ENCODE measurements at places on chromosomes 11 and 22. TPM values are rescaled to one million over a fixed set of nuclear protein-coding genes. Genes with fewer than 3 reads are reported as not detected.

VSIG2 gene
- 1.6 TPM for total RNA-seq

SCO2 gene
- total RNA-seq = 5.6 TPM

ZDHHC5 gene
- 60.7 TPM for total RNA-seq

MS4A15 gene
- total RNA-seq = not detected

GRCh38 chr22:42303396-42304323 lies 33.2 kb upstream of the TCF20 start:
- DNase-seq = no peak

DNA sequence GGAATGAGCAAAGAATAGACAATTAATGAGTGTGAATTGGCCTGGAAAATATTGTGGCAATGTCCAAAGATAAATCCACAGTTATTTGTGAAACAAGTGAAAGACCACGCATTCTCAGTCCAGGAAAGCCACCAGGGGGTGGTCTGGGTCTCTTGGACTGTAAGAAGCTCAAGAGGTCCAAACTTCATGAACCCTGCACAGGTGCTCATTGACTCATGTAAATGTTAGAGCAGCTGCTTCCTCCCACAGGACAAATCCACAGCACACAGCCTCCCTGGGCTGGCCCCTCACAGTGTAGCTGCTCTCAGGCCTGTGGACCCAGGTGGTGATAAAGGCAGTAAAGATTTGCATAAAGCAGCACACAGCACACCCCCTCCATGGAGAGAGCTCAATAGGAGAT lies 114.0 kb downstream of the ZNF280B start:
- no peak for DNase-seq

DNA sequence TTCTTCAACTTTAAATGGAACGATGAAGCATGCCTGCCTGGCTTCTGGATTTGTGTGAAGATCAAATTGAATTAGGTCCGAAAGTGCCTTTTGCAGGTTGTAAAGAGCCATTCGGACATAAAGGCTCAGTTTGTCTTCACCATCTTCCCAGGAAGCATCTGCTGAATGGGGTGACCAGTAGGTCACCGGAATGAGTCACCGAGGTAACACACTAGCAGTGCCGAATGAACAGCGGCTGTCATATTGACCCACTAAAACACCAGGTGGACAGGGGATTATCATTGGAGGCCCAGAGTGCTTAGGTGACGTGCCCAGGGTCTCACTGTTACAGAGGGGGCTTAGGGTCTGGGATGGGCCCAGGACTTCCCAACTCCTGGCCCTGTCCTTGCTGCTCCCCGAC lies 43.1 kb upstream of the MYH9 start:
- no peak for DNase-seq

DNA sequence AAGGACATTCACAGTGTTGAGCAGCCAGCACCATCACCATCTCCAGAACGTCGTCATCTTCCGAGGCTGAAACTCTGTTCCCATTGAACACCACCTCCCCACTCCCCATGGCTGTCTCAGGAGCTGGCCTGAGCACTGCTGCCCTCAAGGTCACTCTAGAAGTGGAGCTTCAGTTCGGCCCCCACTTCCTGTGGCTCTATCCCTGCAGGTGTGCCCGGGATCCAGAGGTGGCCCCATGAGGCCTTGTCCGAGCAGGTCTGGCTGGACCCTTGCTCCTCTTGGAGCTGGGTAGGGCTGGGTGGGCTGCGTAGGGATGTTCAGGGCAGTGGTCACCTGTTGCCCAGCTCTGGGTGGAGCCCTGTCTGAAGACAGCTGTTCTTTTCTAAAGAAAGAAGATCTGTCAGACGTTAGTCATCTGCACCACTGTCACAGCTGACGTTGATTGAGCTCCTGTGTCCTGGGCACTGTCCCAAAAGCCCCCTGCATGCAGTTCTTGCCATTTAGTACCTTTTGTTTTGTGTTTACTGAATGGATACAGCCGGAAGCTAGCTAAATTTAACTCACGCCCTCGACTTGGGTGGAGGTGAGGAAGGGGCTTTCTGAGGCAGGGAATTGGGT lies 75.5 kb upstream of the CLDN5 start:
- DNase-seq = no peak

GRCh38 chr22:33409079-33409478 lies 350.9 kb upstream of the SYN3 start:
- no peak for DNase-seq

- no peak for DNase-seq
These were observed 28.5 kb downstream of the DCDC1 start for GRCh38 chr11:31340903-31341572.

DNA sequence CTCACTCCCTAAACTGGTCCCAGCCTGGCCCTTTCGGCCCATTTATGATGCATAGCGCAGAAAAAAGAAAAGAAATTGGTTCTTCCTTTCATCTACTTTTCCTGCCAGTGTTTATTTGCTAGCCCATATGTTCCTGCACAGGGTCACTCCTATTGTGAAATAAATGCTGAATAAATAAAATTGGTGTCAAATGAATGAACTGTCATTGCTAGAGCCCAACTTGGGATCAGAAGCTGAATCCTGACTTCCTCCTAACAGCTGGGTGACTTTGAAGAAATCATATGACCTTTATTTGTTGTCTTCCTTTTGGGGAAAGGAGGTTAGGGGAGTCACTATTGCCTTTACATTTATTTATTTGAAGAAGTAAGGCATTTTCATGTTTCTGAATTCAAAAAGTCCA lies 92.0 kb downstream of the PRR5L start:
- no peak for DNase-seq

- no peak for DNase-seq
These were observed 15.4 kb downstream of the EHD1 start for GRCh38 chr11:64862987-64863390.

All from T-cell (primary cell).